ENCODE measurements at places on chromosomes 16 and 17.
A peak's percentile ranks its signal among the peaks of the same experiment; 100 is the strongest.

DNA sequence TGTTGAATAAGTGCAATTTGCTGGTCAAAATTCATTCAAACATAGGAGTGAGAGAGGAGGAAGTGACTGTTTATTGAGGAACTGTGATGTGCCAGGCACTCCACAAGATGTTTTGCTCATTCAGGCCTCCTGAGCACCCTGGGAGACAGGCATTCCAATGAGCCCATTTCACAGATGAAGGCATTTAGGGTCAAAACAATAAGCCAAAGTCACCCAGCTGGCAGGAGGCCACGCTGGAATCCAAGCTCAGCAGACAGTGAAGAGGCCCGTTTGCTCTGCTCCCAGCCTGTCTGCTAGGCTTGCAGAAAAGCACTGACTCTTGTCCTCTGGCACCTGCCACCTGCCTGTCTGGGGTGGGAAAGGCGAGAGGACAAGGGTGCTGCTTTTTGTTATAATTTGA is 10.1 kb upstream of the SLC25A39 start:
- no peak for DNase-seq

DNA sequence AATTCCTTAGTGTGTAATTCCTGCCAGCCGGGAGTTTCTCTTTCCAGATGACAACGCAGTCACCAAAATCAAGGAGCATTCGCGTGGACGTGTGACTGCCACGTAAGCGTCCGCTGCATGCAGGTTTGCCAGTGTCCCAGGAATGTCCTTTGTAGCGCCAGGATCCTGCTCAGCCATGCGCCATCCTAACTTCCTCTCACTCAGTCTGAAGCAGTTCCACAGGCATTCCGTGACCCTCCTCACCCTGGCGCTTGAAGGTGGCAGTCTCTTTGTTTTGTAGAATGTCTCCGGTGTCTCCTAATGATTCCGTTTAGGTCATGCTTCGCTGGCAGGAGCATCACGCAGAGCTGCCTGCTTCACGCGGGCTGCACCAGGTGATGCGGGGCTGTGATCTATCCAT is 88.6 kb downstream of the RPTOR start:
- DNase-seq = no peak

DNA sequence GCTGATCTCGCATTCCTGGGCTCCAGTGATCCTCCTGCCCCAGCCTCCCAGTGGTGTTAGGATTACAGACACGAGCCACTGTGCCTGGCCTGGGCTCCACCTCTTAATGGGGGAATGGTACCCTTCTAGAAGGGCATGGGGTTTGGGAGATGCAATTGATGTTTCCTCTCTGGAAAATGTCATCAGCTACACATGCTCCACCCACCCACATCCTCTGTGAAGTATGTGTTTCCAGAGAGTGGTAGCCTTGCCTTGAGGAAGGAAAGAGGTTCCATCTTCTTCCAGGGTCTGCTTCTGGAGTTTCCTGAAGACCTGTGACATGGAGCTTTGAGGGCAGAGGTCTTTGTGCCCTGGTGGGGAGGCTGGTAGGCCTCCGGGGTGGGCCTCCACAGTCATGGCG is 45.2 kb upstream of the GSE1 start:
- no peak for DNase-seq

- no peak for DNase-seq
These were observed 9.3 kb downstream of the GAS2L2 start for GRCh38 chr17:35743626-35744328.

DNA sequence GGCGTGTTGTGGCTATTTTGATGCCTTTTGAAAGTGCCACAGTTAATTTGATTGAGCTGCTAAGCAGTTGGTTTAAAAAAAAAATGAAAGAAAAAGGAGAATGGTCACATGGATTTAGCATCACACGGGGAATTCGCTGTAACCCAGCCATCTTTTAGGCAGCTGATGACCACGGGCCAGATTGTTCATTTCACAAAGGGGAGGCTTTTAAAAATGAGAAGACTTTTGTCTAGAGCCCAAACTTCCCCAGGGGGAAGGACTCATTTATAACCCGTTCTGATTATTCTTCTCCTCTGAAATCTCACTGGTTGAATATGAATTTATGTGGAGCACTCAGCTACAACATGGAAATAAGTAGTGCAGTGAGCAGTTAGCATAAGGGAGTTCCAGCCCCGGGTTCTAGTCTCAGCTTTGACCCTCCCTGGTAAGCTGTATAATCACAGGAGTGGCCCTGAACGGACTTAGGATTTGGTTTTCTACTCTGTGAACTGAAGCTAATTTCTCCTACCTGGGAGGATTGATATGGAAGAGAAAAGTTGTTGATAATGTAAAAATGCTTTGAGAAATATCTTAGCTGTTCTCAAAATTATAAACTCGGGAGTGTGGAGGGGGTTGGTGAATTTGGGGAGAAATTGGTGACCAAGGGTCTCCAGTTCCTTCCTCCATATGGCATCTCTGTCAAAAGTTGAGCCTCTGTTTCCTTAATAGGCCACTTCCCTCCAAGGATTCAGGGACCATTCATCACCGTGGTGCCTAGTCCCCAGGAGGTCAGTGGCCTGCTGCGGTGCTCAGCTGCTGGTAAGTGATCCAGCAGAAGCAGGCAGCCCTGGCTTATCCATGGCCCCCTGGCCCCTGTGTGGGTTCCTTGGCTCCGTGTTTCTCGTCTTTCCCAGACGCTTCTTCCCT is 76.4 kb upstream of the TBX2 start:
- DNase-seq = no peak

DNA sequence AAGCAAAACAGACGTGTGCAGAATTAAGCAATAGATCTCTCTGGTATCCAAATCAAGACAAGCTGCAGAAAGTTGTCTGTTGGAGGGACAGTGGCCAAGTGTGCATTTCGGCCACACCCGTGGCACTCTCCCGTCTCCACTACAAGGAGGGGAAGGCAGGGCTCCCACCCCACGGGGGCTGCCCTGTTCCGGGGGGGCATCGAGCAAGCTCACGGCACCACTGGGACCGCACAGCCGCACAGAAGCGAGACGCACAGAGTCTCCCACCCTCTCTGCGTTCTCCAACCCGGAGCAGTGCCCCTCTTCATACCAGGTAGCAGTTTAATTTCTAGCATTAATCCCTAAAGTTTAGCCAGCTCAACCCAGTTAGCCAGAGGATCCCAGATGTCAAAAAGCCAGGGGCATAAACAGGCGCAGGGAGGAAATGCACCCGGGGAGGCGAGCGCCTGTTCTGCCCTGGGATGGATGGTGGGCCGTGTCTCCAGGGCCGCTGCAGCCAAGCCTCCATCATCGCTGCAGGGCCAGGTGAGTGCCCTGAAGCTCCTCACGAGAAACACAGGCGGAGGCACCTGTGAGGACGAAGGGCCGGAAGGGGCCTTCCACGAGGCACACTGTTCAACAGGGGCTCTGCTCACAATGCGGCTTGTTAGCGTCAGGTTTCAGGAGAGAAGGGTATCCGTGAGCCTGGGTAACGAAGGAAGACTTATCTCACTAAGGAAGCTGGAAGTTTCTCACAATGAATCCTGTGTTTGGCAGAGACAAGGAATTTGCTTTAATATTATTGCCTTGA is 42.1 kb upstream of the METRNL start:
- no peak for DNase-seq

GRCh38 chr16:10385725-10386516 is at the start of gene ATF7IP2:
TSS of gene ATF7IP2 (plus strand) at chr16:10386061. CDS start at chr16:10430621, 44,560 bp downstream.
- DNase-seq = peak; percentile 77

- no peak for DNase-seq
These were observed 186.5 kb downstream of the STX8 start for GRCh38 chr17:9389111-9389527.

DNA sequence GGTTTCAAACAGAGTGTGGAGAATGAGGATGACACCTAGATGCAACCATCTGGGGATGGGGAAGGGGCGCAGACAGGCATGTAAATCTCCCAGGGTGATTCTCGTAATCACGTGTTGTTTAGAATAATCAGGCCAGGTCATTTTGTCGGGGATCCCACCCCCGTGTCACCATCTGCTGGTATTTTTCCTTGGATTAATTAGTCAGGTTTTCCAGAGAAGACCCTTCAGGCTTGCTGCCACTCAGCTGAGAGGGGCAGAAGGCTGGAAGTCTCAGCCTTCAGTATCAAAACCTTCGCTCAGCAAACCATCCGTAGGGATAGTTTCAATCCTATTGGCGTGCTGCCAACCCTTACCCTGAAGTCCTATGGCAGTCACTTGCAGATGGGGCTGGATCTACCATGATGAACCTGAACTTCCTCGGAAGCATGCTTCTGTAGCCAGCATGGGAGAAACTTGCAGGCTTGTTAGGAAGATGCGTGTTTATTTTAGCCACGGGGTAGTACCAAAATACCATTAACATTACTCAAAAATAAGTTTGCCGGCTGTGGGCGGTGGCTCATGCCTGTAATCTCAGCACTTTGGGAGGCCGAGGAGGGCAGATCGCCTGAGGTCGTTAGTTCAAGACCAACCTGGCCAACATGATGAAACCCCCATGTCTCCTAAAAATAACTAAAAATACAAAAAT is 7.5 kb upstream of the ADCY9 start:
- DNase-seq = no peak

DNA sequence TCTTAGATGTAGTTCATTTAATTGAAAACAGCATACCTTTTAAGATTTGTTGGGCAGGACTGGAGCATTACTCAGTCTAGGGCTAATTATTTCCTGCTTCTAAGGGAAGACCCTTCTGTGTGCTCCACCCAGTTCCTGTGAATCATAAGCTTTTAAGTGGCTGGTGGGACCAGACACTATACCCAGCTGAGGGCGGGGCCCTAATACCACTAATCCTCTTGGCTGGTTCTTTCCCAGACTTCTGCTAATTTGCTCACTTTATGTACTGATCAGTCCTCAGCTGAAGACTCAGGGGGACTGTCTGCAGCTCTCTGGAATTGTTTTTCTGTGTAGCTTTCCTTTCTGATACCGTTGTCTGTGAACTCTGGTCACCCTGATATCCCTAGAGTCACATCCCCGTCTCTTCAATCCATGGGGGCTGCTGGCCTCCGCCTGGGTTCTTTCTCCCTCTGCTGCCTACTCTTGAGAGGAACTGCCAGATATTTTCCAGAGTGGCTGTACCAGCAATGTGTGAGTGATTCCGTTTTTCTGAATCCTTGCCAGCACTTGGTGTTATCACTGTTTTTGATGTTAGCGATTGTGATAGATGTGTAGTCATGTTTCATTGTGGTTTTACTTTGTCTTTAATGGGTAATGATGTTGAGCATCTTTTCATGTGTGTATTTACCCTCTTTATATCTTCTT is 35.1 kb downstream of the MFSD11 start:
- peak; percentile 35 for DNase-seq

GRCh38 chr16:10552998-10553491 is 27.4 kb downstream of the EMP2 start:
- DNase-seq = no peak

DNA sequence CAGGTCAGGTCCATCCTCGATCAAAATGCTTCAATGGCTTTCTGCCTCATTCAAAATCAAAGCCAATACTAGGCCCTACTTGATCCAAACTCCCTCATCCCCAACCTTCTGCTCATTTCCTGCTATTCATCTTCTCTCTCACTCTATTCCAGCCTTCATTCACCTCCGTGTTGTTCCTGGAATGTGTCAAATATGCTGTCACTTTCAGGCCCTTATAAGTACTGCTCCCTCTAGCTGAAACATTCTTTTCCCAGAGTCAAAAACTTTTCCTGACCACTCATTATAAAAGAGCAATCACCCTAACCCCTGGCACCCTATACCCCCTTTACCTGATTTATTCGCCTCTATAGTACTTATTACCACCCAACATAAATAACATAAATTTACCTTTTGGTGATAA is 303.7 kb upstream of the PMFBP1 start:
- no peak for DNase-seq

- no peak for DNase-seq
These were observed 21.5 kb downstream of the ITGAL start for GRCh38 chr16:30493941-30494488.

GRCh38 chr17:50882851-50883250 is 16.7 kb upstream of the TOB1 start:
- no peak for DNase-seq

- no peak for DNase-seq
These were observed 19.3 kb downstream of the UNK start for GRCh38 chr17:75803883-75804282.

DNA sequence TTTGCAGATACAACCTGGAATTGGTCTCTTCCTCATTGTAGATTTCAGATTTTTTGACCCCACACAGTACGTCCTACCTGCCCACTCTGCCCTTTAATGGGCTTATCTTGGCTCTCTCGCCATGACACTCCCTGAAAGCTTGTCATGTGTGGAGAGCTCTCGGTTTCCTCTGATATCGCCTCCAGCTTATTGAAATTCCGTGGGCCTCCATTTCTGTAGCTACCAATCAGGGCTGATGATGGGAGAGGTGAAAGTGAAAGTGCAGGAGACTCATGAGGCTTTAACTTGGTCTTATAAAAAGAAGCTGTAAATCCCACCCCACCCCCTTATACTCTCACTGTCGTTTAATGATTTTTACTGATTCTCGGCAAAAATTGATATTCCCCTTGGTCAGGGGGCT is 17.7 kb downstream of the HOXB1 start:
- no peak for DNase-seq

GRCh38 chr16:10601444-10602408 is 21.3 kb upstream of the EMP2 start:
- no peak for DNase-seq

DNA sequence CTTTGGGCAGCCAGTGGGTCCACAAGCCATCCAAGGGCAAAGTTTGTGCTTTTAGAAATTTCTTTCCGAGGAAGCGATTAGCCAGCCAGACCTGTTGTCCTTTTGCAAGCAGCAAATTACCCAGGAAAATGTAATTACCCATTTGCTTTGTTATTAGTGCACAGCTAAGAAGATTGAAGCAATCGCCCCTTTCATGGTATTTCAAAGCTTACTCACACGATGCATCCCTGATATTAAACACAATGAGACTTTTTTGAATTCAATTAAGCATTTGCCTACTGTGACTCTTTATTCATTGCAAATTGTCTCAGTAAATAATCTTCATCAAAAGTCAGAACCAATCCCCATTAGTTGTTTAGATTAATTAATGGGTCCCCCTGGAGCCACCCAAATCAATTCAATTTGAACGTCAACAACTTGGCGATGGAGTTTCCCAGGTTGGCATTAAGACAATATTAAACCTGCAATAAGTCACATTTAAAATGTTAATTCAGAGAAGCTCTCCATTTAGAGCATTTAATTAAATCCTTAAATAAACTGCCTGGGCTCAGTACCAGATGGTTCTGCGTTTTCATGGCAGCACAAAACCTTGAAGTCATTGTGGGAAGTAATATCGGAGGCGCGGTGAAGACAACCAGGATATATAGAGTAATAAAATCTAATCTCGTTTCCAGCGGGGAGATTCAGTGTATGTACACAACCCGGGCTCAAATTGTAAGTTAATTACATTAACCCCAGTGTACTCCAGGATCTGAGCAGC is 366.2 kb upstream of the TNRC6C start:
- DNase-seq = no peak

GRCh38 chr16:67845291-67846062 is 1.3 kb upstream of the NUTF2 start:
- DNase-seq = no peak

DNA sequence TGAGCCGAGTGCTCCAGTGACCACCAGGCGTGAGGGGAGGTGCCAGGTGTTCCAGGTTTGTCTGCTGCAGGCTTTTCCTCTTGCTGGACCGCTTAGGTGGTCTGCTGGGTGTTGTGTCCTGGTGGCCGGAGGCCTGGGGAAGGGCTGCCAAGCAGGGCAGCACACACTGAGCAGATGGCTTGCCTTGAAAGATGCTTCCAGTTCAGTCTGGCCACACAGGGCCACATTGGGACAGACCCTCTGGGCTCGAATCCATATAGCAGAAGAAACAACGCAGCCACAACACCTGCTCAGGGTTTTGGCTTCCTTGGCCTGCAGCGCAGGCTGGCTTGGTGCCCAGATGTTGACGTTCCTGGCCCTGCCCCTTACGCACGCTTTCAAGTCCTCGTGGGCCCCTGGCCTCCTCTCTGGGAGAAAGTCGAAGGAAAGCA is 24.8 kb downstream of the GINS2 start:
- no peak for DNase-seq

- DNase-seq = no peak
These were observed 23.1 kb upstream of the DHRS13 start for GRCh38 chr17:28925912-28926365.

All from stimulated activated CD8-positive, alpha-beta memory T cell treated with anti-CD3 and anti-CD28 coated beads, Interleukin-15, amount 100 ng/mL, for 1 hour (primary cell).